ENCODE measurements at places on chromosomes 6 and 20.

DNA sequence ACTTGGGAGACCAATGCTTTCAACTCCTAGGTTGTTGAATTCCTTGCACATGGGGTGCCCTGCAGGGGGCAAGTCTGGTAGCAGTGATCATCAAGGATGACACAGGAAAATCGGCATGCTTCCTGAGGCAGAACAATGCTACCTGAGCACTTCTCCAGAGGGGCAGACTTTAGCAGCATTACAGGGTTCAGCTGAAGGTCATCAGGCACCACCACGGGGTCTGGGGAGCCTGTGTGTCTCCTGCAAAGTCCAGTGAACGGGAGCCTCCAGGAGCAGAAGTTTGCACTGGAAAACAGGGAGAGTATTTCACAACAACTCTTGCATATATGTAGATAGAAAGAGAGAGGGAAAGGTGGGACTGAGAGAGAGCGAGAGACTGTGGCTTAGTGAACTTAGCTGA, 10.2 kb downstream of the VSX1 start:
- DNase-seq, result peak; percentile 33

- peak; percentile 13 for DNase-seq
These were observed 24.4 kb downstream of the CAP2 start for GRCh38 chr6:17417817-17418216.

DNA sequence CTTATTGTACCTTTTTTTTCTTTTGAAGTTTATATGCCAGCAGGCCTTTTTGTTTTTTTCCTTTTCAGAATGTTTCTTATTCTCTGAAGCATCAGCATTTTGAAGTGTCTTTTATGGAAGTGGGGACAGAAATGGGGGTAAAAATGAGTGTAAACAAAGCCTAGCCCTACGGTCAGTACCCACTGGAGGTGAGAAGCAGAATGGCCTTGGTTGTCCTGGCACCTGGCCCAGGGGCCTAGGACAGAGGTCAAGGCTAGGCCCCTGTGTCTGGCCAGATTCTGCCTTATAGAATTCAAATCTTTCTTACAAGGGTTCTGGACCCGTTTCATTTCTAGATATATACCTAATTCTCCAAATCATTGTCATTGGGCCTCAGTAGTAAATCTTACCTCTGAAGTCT, 3.5 kb upstream of the C6orf163 start:
- no peak for DNase-seq

GRCh38 chr6:33910594-33910993, 106.8 kb upstream of the MLN start:
- DNase-seq, result no peak

All from WTC11 (cell line).